ENCODE measurements at places on chromosomes 6 and 20.
A peak's percentile ranks its signal among the peaks of the same experiment; 100 is the strongest.

- no peaks in the 10 kb centered on the region for H3K36me3 ChIP-seq
- no peak overlapping the region for H3K27ac ChIP-seq
- no peaks in the 10 kb centered on the region for H3K4me1 ChIP-seq
- no peak overlapping the region for H3K4me3 ChIP-seq
- H3K27me3 ChIP-seq, result peaks cover 32% of the 10 kb centered on the region
Measured at GRCh38 chr6:46788791-46789190, 4.4 kb upstream of the MEP1A start.

DNA sequence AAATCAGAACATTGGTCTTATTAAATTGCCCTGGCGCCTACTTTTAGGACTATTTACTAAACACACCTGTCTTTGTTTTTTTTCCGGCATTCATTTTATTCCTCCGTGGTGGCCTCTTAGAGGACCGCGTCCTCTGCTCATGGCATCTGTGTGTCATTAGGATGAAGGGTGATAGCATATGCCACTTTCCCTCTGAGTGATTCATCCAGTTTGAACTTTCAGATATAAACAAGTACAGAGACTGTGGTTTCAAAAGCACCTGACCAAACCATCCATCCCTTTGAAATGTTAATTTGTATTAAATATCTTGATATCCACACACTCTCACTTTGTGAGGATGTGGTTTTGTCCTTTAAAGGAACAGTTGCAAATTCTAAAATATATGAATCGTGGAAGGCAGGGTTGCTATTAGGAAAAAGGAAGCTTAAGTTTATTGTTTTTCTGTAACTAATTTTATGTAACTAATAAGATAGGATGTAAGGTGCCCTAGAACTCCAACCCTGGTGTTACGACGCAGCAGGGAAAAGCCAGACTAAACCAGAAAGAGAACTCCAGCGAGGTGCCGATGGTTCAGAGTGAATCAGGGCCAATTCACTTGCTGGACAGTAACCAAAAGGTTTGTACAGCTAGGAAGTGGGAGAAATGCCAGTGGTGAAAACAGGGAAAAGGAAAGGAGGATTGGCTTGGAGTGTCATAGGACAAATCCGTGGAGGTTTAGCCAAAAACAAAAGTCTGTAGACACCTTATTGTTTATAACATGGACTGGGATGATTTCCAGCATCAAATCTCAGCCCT lies 98.7 kb downstream of the SHLD1 start:
- H3K27ac ChIP-seq, result peak overlapping the region; percentile 38
- H3K4me3 ChIP-seq, result no peak overlapping the region
- DNase-seq, result no peak
- no peaks in the 10 kb centered on the region for H3K27me3 ChIP-seq
- H3K36me3 ChIP-seq, result peaks cover 5% of the 10 kb centered on the region
- peaks cover 33% of the 10 kb centered on the region for H3K4me1 ChIP-seq

- H3K4me3 ChIP-seq, result peak overlapping the region; percentile 92
- peaks cover 8% of the 10 kb centered on the region for H3K36me3 ChIP-seq
Measured at GRCh38 chr20:32483351-32484224, 101.5 kb downstream of the NOL4L start.

- H3K4me3 ChIP-seq, result no peak overlapping the region
- H3K4me1 ChIP-seq, result no peaks in the 10 kb centered on the region
Measured at GRCh38 chr6:122713138-122713537, 66.4 kb upstream of the FABP7 start.

DNA sequence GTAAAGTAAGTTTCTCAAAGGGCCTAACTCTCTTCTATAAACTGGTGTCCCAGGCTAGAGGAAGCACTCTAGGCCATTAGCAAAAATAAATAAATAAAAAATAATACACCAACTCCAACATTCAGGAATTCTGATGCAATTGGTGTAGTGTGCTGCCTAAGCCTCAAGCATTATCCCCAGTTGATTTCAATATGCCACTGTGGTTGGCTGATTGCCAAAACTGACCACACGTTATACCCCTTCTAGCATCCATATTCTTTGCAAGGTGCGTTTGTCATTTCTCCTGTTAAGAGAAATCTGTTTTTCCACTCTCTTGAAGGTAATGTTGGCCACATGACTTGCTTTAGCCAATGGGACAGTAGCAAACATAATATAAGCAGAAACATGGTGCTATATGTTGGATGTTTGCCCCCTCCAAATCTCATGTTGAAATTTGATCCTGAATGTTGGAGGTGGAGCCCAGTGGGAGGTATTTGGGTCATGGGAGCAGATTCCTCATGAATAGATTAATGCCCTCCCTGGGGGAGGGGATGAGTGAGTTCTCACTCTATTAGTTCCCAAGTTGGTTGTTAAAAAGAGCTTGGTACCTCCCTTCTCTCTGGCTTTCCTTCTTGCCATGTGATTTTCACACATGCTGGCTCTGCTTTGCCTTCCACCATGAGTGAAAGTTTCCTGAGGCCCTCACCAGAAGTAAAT lies 71.9 kb upstream of the PLCB4 start:
- no peaks in the 10 kb centered on the region for H3K36me3 ChIP-seq
- H3K4me3 ChIP-seq, result no peak overlapping the region
- no peak overlapping the region for H3K27ac ChIP-seq
- no peaks in the 10 kb centered on the region for H3K27me3 ChIP-seq

- no peaks in the 10 kb centered on the region for H3K27me3 ChIP-seq
- H3K4me3 ChIP-seq, result no peak overlapping the region
- H3K36me3 ChIP-seq, result peaks cover 36% of the 10 kb centered on the region
- DNase-seq, result no peak
- peaks cover 13% of the 10 kb centered on the region for H3K4me1 ChIP-seq
- H3K27ac ChIP-seq, result no peak overlapping the region
Measured at GRCh38 chr6:96537726-96538125, 16.1 kb downstream of the UFL1 start.

DNA sequence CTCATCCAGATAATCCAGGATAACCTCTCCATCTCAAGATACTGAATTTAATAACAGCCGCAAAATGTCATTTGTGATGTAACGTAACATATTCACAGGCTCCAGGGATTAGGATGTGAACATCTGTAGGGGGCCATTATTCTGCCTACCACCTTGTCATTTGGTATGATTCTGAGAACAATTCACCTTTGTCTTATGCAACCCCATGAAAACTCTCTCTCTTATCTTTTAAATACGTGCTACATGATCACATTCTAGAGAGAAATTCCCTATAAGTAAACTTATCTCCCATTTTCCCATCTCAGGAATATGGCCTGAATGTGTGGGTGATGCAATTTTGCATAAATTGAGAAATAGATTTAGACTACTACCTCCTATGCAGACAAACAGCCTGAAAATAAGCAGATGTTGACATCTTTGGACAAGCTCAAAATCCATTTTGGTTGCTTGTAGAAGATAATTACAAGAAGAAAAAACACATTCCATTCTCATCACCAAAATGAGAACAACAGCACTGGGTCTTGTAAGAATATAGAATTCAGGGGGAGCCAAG lies 255.4 kb upstream of the STXBP5 start:
- H3K36me3 ChIP-seq, result no peaks in the 10 kb centered on the region
- H3K27ac ChIP-seq, result no peak overlapping the region
- H3K27me3 ChIP-seq, result peaks cover 13% of the 10 kb centered on the region
- H3K4me3 ChIP-seq, result no peak overlapping the region
- H3K4me1 ChIP-seq, result peaks cover 8% of the 10 kb centered on the region

- no peak for DNase-seq
- no peaks in the 10 kb centered on the region for H3K27me3 ChIP-seq
- H3K36me3 ChIP-seq, result peaks cover 1% of the 10 kb centered on the region
- no peaks in the 10 kb centered on the region for H3K4me1 ChIP-seq
Measured at GRCh38 chr6:35046862-35047261, 94.3 kb downstream of the TCP11 start.

- peaks cover 67% of the 10 kb centered on the region for H3K36me3 ChIP-seq
- peaks cover 63% of the 10 kb centered on the region for H3K4me1 ChIP-seq
- peak overlapping the region; percentile 99 for H3K27ac ChIP-seq
- no peak for DNase-seq
- no peaks in the 10 kb centered on the region for H3K27me3 ChIP-seq
- H3K4me3 ChIP-seq, result peak overlapping the region; percentile 92
Measured at GRCh38 chr6:29723666-29724588, 693 bp downstream of the HLA-F start.

GRCh38 chr20:49523767-49524360 lies 41.4 kb upstream of the KCNB1 start:
- DNase-seq, result no peak
- H3K4me3 ChIP-seq, result no peak overlapping the region
- H3K27ac ChIP-seq, result no peak overlapping the region
- no peaks in the 10 kb centered on the region for H3K36me3 ChIP-seq
- H3K27me3 ChIP-seq, result peaks cover 63% of the 10 kb centered on the region

Measured in central memory CD8-positive, alpha-beta T cell (primary cell).